ENCODE measurements at places on chromosomes 7 and 10.
A peak's percentile ranks its signal among the peaks of the same experiment; 100 is the strongest.

- DNase-seq: no peak
These were observed 2.7 kb upstream of the PAX4 start for GRCh38 chr7:127620406-127621233.

DNA sequence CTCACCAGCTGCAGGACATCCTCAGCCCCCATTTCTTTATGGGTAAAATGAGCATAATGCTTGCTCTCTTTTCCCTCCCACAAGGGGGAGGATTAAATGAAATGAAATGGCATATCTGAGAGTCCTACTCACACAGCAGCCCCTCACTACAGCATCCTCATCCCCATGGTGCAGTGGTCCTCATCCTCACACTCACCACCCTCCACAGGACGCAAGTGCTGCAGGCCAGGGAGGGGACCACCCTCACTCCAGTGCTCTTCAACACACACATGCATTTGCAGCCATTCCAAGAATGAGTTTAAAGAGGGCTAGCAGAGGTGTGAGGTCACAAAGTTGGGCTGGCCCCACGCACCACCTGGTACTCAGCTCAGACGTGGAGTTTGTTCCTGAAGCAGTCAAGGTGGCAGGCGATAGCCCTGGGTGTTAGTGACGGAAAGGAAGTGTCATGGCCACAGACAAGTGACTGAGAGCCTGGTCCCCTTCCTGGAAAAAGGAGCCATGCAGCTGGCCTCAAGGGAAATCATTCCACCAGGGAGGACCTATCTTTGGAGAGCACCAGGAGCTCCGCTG lies 234.0 kb downstream of the TNS3 start:
- DNase-seq: no peak

- no peak for DNase-seq
These were observed 197.2 kb downstream of the REEP3 start for GRCh38 chr10:63718421-63718820.

GRCh38 chr10:31121757-31122577 lies 90.3 kb upstream of the ZNF438 start:
- DNase-seq: no peak

- no peak for DNase-seq
These were observed 28.3 kb upstream of the FIS1 start for GRCh38 chr7:101273206-101273605.

GRCh38 chr10:90481326-90481923 lies 376.4 kb downstream of the HTR7 start:
- no peak for DNase-seq

- DNase-seq: no peak
These were observed 493.5 kb upstream of the GALNT17 start for GRCh38 chr7:70638158-70639107.

DNA sequence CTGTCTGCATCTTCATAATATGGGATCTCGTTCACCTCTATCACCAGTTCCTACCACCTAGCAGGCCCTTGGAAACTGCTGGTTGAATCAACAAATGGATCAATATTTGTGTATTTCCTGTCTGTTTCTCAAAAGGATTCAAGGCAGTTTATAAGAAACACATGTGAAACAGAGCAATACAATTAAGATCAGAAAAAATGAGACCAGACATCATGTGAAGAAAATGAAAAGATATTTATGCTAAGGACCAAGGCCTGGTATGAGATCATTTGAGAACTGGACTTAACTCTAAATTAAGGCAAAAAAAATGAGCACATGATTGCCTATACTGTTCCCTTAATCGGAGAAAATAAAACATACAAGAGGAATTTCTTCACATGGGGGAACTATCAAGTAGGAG lies 589.0 kb downstream of the SUGCT start:
- DNase-seq: no peak

DNA sequence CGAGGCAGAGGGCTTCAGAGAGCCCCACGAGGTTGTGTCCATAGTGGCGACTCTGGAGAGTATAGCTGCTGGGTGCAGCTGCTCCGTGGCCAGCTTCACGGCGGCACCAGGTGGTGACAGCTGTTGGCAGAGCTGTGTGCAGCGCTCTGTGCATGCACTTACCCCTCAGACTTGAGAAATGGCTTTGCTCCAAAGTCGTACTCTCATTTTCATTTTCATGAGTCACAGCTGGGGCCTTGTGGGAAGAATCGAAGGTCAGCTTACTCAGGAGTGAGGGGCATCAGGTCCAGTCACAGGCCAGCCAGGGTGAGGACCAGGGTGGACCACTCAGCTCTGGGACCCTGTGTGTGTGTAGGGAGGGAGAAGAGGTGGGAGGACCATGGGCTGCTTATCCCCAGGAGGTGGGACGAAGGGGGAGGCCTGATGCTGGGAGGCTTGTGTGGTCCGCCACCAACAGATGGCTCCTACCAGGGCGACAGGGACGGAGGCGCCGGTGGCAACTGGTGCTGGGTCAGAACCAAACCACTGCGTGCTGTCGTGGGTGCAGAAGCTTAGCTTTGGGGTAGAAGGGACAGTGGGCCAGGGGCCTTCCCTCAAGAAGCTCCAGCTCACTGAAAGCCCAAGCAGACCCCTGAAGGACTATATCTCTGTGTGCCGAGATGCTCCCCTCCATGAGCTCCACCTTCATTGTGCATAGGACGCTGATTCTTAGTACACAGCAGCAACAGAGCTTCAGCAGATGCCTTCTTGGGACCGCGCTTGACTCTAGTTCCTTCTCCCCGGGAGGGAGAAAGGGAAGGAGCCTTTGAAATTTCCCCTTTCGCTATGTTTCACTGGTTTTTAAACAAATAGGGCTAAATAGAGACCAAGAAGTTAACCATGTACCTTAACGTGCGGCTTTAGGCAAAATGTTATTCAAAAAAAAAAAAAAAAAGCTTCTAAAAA lies 225.0 kb downstream of the CELF2 start:
- DNase-seq: no peak

GRCh38 chr10:125038637-125039036 lies 96.7 kb downstream of the ZRANB1 start:
- no peak for DNase-seq

DNA sequence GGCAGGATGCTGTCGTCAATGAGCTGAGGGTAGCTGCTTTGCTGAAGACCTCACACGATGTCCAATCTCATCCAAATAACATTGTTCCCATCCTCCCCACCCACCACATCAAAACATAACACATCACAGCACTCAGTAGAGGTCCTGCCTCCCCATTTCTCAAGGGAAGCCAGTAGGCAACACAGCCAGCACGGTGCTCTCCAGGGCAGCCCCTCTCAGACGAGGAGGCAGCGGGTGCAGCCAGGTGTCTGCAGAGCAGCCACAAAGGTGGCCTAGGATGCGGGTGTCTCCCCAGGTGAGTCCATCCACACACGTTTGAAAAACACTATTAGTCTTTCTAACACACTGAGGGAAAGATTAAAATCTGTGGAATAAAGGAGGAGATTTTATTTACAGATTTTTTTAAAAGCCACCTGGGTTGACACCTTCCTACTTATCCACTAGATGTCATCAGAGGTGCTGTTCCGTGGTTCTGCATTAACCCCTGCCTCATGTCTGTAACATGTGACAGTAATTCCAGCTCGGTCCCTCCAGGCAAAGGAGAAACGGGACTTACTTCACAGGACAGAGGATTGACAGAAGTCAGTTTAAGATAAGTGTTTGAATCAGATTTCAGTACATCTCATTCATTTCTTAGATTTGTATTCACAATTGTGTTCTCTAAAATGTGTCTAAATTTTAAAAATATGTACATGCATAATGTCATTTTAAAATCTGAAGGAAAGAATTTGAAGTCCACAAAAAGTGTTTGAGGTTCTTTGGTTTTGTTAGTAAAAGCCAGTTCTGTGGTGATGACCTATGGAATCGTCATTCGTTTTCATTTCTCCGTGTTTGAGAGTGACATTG lies 68.0 kb downstream of the LANCL2 start:
- DNase-seq: peak; percentile 42

GRCh38 chr10:119282446-119282845 lies 75.1 kb downstream of the GRK5 start:
- DNase-seq: no peak

DNA sequence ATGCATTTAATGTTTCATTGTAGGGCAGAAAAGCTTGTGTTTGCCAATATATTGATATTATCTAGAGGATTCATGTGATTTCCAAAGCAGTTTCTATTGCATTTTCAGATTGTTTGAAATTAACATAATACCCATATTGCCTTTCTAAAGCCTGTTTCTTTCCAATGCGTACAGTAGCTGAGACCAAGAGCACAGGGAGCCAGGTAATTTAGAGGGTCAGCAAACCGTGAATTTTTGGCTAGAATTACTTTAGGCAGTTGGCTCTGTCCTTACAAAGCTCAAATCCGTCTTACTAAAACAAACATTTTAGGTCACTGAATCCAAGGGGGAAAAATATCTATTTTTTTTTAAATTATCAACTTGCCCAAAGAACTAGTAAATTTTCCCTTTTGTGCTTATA lies 604.9 kb upstream of the ADARB2 start:
- DNase-seq: no peak

DNA sequence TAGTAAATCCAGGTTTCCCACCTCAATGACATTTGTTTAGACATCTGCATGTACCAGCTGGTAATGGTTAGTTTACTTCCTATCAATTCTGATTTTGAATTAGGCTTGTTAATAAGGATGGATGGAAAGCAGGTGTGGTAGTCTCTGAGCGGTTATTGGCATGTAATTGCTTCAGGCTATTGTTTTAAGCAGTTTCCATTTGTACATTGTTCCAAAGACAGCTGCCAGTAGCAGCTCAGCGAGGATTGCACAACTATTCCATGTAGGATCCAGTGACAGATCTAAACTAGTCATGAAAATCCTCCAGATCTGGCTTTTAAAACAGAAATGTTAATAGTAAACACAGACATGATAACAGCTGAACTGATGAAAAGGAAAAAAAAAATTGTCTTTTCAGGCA lies 436.0 kb upstream of the ADARB2 start:
- no peak for DNase-seq

DNA sequence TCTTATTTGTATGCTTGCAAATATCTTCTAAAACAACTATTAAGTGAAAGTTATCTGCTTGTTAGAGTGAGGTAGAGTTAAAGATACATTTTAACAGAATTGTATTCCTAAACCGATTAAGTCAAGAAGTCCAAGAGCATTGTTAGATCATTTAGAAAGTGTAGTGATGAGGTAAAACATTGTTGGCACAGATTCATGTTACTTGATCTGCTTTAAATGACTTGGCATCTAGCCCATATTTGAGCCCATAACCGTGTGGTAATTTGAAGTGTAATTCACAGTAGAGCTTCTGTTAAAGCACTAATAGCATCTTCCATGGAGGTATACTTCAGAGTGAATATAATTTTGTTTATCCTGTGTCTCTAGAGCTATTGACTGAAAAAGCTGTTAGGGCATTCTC lies 62.1 kb downstream of the PTEN start:
- no peak for DNase-seq

- DNase-seq: no peak
These were observed 63.1 kb downstream of the PYROXD2 start for GRCh38 chr10:98351831-98352402.

GRCh38 chr10:11636697-11637303 lies 25.4 kb upstream of the USP6NL start:
- DNase-seq: no peak

DNA sequence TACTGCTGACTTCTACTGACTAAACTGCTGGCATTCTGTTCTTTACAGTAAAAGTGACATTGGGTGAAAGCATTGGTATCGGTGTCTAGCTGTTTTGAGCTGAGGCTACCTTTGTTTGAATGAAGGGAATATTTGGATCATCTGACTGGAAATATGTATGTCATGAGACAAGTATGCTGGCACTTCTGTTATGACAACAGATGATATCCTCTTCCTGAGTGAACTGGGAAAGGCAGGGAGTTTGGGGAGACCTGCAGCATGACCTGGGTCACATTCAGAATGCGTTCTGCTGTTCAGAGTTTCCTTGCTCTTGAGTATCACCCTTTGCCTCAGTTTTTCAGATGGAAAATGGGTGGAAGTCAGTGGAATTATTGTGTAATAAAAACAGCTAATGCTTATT lies 81.8 kb downstream of the PLCE1 start:
- no peak for DNase-seq

- DNase-seq: no peak
These were observed 24.5 kb downstream of the BLVRA start for GRCh38 chr7:43782768-43783555.

GRCh38 chr7:96723622-96724021 lies 14.0 kb upstream of the SEM1 start:
- DNase-seq: no peak

GRCh38 chr10:49499305-49499851 lies 39.5 kb downstream of the ERCC6 start:
- no peak for DNase-seq

- DNase-seq: no peak
These were observed 613 bp downstream of the AP5Z1 start for GRCh38 chr7:4775848-4776623.

DNA sequence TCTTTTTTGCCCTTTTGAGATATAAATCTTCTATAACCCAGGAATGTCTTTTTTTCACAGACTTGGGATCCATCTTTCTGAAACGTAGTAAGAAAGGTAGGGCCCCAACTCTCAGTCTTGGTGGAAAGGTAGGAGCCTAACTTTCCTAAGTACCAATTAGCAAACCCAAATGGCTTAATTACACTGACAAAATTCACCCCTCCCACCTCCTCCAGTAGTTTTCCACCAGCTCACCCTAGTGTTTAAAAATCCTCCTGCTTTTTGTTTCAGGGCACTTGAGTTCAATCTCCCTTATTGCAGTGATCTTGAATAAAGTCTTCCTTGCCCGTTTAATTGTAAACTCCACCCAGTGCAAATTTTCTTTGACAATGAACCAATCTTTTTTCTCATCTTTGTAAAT lies 600.0 kb downstream of the PHTF2 start:
- DNase-seq: no peak

GRCh38 chr7:91051966-91052365 lies 212.3 kb upstream of the FZD1 start:
- DNase-seq: no peak

GRCh38 chr7:128201690-128202085 lies 39.4 kb upstream of the LEP start:
- no peak for DNase-seq

GRCh38 chr10:102721954-102722353 lies 7.5 kb downstream of the SFXN2 start:
- no peak for DNase-seq

GRCh38 chr7:80372415-80372814 lies 139.4 kb downstream of the GNAT3 start:
- no peak for DNase-seq

DNA sequence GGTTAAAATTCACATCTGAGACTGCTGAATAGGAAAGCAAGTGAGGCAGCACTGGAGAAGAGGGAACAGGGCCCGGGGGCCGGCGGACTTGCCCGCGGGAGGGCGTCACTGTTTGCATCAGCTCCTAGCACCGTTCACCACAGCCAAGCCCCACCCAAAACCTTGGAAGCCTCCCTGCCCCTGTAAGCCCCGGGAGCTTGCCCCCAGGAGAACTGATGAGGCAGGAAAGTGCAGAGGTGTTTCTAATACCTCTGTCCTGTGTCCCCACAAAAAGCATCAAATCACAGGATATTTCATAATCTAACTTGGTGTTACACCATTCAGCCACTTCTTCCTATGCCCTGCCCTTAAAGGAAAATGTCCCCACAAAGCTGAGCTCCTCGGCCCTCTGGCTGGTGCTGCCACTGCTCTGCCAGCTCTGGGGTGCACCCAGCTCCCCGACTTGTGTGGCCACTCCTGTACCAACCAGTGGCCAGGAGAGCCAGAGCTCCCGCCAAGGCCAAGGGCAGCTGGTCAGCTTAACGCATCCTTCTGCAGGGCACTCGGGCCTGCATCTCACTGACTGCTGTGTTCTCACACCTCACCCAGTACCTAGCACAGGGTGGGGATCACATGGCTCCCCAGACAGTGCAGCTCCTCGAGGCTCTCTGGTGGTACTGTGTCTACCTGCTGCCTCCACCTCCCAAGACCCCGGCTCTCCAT lies 47.3 kb upstream of the CNPY1 start:
- DNase-seq: no peak
